ENCODE measurements at places on chromosomes 4 and X.

DNA sequence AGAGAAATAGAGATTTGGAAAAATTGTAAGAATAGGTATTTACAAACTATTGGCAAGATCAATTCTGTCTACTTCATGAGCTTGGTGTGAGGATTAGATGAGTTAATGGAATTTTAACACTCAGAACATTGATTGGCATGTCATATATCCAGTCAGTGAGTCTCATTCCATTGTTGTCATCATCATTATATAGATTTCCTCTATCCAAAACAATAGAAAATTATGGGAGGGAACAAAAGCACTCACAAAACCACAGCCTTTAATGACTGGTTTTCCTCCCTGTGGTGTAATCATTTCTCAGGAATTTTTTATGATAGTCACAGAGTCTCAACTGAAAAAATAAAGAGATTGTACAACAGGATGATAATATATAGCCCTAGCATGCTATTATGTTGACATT is 21.1 kb downstream of the KLHL5 start:
- DNase-seq = no peak

- DNase-seq = no peak
Measured at GRCh38 chr4:6263526-6264224, 6.0 kb upstream of the WFS1 start.

GRCh38 chrX:101417981-101418841 is 10.2 kb downstream of the HNRNPH2 start:
- DNase-seq = no peak

- no peak for DNase-seq
Measured at GRCh38 chr4:102596532-102596931, 95.4 kb downstream of the NFKB1 start.

DNA sequence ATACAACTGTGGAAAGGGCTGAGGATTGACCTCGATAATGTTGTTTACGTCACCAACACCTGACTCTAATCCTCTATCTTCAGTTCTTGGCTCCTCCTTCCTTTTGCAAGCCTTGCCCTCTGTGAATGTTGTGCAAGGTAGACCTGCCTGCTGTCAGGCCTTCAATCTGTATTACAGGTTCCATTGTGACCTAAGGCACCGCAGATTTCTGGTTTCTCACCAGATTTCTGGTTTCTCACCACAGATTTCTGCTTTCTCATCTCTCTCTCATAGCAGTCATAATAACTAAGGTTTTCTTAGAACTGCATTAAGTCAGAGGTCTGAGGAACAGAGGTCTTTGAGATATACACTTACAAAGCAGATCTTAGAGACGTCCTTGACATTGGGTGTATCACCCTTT is 51.5 kb upstream of the ETNPPL start:
- no peak for DNase-seq

DNA sequence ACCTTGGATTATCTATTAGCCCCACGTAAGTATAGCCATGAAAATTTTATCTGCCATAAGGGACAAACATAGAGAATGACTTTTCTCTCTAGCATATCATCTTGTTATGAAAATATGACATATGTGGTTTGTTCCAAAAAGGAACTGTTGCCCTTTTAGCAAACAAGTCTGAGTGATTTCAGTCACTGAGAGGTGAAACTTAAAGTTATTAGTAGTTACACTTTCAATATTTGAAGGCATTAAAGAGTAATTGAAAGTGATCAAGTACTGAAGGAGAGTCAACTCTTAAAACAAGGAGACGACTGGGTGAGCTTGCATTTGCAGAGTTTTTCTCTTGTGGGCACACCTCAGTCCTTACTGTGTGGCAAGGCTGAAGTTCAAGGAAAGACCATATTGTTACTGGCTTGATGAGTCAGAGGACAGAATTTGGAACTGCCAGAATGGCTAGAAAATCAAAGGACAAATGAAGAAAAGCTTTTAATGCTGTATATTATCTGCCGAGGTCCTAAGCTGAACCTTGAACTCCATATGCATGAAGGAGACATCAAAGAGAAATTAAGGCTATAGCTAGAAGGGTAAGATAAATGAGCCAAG is 205.1 kb upstream of the EMCN start:
- DNase-seq = no peak

DNA sequence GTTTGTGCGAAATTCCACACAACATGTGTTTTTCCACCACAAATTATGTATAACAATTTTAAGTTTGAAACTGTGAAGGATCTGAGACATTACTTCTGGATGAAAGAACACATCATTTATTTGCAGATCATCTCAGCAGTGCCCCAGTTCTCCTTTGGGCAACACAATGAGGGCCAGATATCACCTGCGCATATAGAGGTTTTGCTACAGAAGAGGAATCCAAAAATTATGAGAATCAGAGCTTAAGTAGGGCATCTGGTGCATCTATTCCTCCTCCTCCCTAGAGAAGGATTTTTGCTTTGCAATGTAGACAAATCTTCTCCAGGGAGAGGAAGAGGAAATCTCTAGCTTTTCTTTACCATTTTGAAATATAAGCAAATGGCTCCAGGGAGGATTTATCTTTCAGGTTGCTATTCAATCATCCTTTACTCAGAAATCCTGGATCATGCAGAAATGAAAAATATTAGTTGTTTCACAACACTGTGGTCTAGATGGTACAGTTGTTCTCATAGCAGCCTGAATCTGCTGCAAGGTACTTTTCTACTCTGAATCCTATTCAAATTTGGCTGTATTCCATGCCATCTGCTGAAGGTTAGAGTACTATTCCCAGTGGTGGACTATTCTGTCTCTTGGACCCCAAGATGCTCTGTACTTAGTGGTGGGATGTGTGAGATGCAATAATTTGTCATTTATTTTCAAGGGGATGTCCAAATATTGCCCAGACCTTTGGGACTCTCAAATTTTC is 132.1 kb downstream of the SNCA start:
- DNase-seq = no peak

GRCh38 chrX:148958901-148959300 is 458.5 kb downstream of the AFF2 start:
- no peak for DNase-seq

- no peak for DNase-seq
Measured at GRCh38 chr4:102819588-102820365, 7.6 kb downstream of the UBE2D3 start.

DNA sequence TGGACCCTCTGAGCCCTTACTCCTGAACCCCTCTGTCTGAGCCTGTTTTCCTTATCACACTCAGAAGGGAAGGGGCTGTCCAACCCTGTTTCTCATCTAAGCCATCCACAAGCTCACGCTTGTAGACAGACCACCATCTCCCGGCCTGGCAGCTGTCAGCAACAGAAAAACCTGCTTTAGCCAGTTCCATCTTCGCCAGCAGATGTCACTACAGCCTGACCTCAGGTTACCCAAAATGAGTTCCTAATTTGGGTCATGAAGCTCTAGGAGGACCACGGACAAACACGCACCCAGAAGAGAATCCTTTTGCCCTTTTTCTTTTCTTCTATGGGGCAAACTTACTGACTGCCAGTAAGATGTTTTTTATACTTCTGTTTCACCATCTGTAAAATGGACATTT is 445.4 kb downstream of the BCOR start:
- no peak for DNase-seq

DNA sequence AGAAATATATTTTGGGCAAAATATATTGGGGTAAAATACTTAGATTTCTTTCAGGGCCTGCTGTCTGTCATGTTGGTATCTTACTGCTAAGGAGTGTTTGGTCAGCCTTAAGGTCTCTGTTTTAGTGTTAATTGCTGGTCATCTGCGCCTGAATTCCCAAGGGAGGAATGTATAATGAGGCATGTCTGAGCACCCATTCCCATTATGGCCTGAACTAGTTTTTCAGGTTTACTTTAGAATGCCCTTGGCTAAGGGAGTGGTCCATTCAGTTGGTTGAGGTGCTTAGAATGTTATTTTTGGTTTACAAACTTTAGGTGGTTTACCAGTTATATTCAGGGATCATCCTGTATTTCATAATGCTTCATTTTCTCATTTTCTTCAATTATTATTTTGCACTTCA is 125.9 kb downstream of the CFAP299 start:
- DNase-seq = peak; percentile 28

DNA sequence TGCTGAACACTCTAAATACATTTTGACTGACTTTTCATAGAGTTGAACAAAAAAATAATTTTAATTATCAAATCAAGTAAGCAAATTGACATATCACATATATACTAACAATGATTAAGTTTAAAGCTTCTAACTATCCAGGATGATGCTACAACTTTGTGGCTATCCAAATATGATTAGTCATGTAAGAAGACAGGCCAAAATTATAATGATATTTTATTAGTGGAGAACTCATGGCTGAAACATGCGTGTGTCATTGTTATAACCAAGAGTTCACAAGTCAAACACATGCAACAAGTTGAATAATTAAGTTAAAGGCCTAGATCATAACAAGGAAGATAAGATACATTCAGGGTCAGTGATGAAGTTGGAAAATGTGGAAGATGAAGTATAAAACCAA is 346.8 kb downstream of the FSTL5 start:
- DNase-seq = no peak

DNA sequence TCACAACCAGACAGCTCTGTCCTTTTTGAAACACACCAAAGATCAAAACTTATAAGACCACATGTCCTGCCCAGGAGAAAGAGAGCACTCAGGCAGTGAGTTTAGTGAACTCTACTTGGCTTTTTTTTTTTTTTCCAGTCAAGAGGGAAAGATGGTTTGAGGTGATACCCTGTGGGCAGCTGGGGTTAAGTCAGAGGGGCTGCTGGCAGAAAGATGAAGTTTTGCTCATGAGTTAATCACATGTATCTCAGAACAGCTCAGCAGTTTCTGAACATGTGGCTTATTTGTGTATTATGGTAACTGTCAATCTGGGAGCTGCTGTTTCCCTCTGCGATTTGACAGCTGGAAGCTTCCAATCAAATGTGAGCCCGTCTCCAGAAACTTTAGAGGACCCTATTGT is 56.4 kb upstream of the MAP3K15 start:
- DNase-seq = no peak

- no peak for DNase-seq
Measured at GRCh38 chrX:103754401-103754800, 22.2 kb upstream of the PLP1 start.

DNA sequence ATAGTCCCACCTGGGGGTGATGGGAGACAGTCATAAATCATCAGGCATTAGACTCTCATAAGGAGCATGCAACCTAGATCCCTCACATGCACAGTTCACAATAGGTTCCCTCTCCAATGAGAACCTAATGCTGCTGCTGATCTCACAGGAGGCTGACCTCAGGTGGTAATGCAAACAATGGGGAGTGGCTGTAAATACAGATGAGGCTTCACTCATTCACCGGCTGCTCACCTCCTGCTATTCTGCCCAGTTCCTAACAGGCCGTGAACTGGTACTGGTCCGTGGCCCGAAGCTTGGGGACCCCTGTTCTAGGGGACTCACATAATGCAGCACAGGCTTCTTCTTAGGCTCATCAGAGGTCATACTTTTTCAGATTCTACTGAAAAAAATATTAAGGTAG is 625.9 kb upstream of the AGA start:
- no peak for DNase-seq

- no peak for DNase-seq
Measured at GRCh38 chr4:78721747-78722146, 54.4 kb upstream of the BMP2K start.

DNA sequence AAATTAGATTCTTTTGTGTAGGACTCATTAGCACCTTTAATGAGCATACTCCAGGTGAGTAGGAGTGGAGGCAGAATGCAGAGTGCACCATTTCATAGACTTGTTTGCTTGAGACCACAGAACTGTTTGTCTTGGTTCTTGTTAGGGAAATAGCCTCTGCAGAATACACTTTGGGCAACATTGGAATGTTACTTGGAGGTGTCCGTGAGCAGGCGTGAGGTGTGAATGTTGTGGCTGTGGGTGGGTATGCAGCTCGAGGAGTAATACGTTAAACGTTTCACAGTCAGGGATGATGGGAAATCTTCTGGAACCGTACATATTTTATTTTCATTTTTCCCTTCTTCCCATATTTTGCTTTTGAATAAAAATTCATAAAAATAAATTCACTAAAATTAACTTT is 31.6 kb downstream of the PAQR3 start:
- no peak for DNase-seq

GRCh38 chr4:94455081-94455480 is 3.3 kb downstream of the PDLIM5 start:
- DNase-seq = no peak

DNA sequence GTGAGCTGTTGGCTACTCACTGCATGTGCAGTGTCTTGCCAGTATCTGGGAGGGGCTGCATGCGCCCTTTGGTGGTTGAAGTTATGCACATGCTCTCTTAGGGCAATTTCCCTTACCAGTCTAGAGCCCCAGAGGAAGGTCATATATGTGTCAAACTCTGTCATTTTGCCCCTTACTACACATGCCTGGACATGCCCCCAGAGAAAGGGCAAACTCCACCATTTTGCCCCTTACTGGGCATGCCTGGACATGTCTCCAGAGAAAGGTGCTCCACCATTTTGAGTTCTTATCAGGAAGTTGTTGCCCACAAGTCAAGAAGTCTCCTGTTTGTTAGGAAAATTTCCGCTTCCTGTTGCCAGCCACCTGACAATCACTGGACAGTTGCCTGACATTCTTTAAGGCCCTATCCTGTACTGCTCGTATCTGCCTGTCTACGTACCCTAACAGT is 56.4 kb upstream of the PLAC8 start:
- DNase-seq = no peak

DNA sequence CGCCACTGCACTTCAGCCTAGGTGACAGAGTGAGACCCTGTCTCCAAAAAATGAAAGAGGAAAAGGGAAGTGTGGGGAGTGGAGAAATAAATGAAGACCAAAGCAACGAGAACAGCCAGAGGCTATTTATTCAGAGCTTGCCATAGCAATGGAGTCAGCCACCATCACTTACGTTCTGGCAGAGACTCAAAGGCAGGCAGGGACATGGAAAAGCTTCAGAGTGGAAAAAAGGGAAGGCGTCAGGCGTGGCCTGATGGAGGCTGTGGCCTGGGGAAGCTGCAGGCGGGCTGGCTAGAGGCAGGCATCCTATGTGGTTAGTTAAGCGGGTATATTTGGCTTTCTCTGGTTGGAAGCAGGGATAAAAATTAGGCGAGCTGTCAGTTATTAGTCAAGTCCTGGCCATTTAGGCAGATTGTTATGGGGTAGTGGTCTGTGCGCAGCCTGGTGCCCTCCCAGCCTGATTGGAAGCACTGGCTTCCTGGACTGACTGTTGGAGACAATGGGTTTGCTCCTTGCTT is 73.3 kb downstream of the DCTD start:
- DNase-seq = peak; percentile 11

- no peak for DNase-seq
Measured at GRCh38 chr4:45409536-45409935, 683.2 kb upstream of the GNPDA2 start.

DNA sequence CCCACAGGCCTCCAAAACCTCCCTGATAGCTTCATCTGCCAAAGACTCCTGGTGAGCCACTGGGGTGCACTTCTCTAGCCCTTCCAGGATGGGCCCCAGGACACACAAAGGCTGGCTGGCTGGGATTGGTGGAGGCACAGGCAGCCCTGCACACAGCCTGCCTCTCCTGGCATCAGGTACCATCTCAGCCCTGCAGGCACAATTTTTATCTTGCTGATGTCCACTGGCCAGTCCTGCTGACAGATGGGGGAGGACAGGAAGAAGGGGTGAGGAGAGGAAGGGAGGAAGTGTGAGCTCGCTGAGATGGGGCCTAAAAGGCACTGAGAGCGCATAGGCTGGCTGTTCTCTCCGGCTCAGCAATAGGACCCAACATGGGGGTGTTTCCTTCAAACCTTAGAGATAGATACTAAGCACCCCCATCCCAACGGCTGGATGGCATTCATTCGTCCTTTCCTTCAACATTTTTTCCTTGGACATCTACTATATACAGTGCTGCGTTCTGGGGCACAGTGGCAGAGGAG is 92.7 kb downstream of the PJA1 start:
- no peak for DNase-seq
